ENCODE measurements at places on chromosomes 1 and 21. TPM values are rescaled to one million over a fixed set of nuclear protein-coding genes. Genes with fewer than 3 reads are reported as not detected.

- no peak for DNase-seq
Measured at GRCh38 chr1:27400963-27401341, 8.5 kb downstream of the GPR3 start.

Gene PIK3R3
- total RNA-seq = 17.3 TPM

DNA sequence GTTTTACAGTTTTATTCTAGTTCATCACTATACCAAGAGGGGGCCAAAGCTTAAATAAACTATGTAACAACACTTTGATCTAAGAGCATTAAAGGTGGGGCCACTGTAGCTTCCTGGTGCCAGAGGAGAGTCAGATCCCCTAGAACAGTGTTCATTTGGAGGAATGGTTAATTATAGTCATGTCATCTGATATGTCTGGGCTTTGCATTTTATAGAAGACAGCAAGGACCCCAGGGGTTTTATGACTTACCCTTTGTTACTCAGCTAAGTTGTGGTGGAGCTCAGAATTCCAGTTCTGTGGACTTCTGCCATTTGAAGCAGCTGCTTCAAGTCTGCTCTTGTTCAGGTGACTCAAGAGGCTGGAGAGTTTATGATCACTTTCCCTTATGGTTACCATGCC, 16.7 kb downstream of the KDM4A start:
- no peak for DNase-seq

DNA sequence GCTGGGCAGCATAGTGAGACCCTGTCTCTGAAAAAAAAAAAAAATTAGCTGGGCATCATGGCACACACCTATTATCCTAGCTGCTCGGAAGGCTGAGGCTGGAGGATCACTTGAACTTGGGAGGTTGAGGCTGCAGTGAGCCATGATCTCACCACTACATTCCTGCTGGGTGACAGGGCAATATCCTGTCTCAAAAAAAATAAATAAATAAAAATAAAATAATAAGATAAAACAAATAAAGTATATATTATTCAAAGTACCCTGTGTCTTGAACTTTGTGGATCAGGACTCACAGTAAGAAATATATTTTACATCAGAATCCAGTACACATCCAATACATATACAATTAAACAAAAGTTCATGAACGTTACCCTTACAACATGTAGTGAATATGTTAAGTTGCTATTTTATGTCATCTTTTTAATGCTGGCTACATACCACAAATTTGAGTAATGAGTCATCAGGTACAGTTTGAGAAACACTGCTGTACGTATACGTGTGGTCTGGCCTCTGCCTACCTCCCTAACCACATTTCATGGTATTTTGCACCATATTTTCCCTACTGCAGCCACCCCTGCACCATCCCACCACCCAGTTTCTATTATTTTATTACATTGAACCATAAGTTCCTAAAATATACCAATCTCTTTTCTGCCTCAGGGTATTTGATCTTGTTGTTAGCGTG, 4.4 kb downstream of the NME7 start:
- no peak for DNase-seq

Gene CYP4Z1
- 1.3 TPM for total RNA-seq

Gene CDC7
- total RNA-seq = 0.54 TPM

DNA sequence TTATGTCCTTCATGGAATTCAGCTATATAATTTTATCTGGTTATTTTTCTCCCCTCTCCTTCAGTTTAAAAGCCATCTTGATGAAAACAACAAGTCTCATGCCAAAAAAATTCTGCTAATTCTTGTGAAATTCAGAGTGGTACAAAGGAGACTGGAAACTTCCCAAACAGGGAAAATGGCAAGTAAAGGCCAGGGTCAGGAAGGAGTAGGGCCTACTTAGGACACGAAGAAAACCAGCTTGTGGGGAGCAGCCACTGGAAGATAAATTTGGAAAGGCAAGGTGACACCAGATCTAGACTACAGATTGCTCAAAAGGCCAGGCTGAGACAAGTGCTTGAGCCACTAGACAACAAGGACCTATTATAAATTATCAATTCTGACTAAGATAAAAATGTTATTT, 6.4 kb downstream of the TSTD1 start:
- DNase-seq = no peak

- DNase-seq = no peak
Measured at GRCh38 chr1:43573066-43573800, 42.5 kb downstream of the PTPRF start.

Gene TSPEAR
- total RNA-seq = not detected

Gene GUK1
- total RNA-seq = 90.2 TPM

- no peak for DNase-seq
Measured at GRCh38 chr1:41239988-41240610, 2.0 kb downstream of the SCMH1 start.

DNA sequence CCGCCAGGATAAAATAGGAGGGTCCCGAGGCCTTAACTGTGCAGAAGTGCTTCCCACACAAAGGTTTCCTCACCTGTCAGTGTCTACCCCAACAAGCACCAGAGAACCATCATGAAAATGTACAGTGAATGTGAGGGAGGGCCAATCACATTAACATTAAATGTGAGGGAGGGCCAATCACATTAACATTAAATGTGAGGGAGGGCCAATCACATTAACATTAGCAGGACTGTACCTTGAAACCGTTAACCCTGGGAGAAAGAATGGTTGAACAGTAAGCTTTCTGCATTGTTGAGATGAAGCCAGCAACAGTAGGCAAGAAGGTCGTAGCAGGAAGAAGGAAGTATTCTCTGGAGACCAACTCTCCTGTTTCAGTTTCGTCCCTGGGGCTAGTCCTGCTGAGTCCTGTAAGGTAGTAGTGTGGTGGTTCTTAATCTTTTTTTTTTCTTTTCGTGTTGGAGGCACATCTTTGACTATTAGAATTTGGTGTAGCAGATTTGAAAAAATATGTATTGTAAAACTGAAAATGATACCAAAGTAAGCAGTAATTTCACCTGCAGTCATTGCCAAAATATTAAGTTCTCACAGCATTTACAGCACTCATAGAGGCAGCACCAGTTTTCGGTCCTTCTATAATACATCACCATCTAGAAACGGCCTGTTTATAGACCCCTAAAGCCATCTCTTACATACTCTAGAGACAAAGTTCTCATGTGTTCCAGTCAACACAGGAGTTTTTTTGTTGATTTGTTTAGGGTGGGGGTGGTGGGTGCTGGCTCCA, 98.6 kb upstream of the PPP2R5A start:
- no peak for DNase-seq

GRCh38 chr1:156217871-156218270, 5.1 kb downstream of the PMF1 start:
- DNase-seq = no peak

Gene MINDY1
- total RNA-seq = 26.0 TPM

Measured in psoas muscle (tissue), 8 donors.